ENCODE measurements at places on chromosomes 5 and 9. TPM values are rescaled to one million over a fixed set of nuclear protein-coding genes. Genes with fewer than 3 reads are reported as not detected.

Gene ARHGEF39
- 1.2 TPM for polyA plus RNA-seq

Gene RANBP3L
- not detected for polyA plus RNA-seq

Gene FAM219A
- 1.7 TPM for polyA plus RNA-seq

Gene ALDH1A1
- not detected for polyA plus RNA-seq

DNA sequence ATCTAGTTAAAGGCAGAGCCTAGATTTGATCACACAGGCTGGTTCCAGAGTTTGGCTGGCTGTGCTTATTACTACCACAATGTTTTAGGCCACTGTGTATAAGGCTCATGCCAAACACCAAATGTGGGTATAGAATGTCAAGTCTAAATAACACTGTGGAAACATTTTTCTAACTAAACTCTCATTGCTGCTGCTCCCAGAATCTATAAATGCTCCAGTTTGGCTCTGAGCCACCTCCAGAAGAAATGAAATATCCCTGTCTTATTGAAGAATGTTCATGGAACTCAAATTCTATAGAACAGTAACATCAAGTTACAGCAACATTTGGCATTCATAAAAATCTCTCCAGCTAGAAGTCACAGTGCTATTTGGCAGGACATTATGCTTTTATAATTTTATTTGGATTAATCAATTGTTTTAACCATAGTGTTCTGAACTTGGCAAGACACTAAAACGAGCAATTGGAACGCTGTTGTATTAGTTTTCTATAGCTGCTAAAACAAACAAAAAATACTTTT lies 178.1 kb upstream of the COX7C start:
- no peaks in the 10 kb centered on the region for H3K27me3 ChIP-seq
- H3K4me3 ChIP-seq, result no peak overlapping the region
- H3K4me1 ChIP-seq, result no peaks in the 10 kb centered on the region
- DNase-seq, result no peak
- no peak overlapping the region for H3K27ac ChIP-seq

DNA sequence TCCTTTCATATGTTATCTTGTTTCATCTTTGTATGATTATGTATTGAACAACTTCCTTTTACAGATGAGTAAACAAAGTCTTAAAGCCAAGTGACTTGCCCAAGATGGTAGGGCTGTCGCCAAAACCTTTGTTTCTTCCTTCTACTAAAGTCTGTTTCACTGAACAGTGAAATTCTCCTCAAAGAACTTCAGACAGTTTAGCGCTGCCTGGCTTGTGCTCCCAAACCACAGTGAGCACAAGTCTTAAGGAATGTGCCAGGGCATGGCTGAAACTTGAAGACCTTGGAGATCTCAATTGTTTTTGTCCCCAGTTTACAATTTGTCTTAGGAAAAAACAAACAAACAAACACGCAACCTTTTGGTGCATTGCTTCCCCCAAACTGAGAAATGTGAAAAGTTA lies 273.5 kb downstream of the CRB2 start:
- no peaks in the 10 kb centered on the region for H3K36me3 ChIP-seq
- no peaks in the 10 kb centered on the region for H3K27me3 ChIP-seq
- H3K27ac ChIP-seq, result no peak overlapping the region
- no peaks in the 10 kb centered on the region for H3K4me1 ChIP-seq

DNA sequence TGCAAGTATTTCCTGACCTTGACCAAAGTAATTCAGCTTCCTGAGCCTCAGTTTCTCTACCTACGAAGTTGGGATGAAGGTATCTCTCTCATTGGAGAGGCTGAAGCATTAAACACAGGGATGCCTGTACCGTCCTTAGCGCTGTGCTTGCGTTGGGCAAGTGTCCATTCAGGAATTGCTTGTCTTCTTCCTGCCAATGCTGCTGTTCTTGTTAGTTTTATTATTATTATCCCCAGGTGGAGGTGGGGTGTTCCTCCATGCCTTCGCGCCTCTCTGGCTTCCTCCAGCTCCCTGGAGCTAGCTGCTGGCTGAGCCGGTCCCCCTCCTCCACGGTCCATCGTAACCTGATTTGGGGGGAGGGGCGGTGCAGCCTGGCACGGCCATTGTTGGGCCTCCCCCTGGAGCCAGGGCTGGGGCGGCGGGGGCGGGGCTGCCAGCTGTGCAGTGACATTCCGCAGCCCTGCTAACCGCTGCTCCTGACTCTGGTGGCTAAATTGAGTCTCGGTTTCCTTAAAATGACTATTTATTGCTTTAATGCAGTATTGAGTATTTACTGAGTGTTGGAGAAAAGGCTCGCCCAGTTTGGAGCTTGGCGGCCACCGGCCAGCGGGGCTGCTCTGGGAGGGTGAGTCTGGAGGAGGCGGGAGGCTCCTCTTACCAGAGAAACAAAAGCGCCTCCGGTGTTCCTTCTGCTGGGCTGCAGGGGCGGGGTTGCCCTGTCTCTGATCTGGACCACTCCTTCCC lies 51.3 kb downstream of the LMX1B start:
- H3K27me3 ChIP-seq, result peaks cover 16% of the 10 kb centered on the region
- H3K4me1 ChIP-seq, result no peaks in the 10 kb centered on the region
- H3K4me3 ChIP-seq, result no peak overlapping the region

GRCh38 chr9:12798066-12798770 lies 23.4 kb downstream of the LURAP1L start:
- no peak for DNase-seq
- no peaks in the 10 kb centered on the region for H3K4me1 ChIP-seq
- no peaks in the 10 kb centered on the region for H3K36me3 ChIP-seq
- H3K27me3 ChIP-seq, result no peaks in the 10 kb centered on the region
- H3K4me3 ChIP-seq, result no peak overlapping the region

GRCh38 chr5:28691526-28691925 lies 1653.1 kb upstream of the CDH9 start:
- H3K36me3 ChIP-seq, result no peaks in the 10 kb centered on the region
- H3K4me3 ChIP-seq, result no peak overlapping the region
- no peak overlapping the region for H3K27ac ChIP-seq
- DNase-seq, result no peak

GRCh38 chr5:130455175-130455574 lies 550.9 kb downstream of the CHSY3 start:
- DNase-seq, result no peak
- no peak overlapping the region for H3K4me3 ChIP-seq
- no peak overlapping the region for H3K27ac ChIP-seq
- H3K4me1 ChIP-seq, result no peaks in the 10 kb centered on the region

GRCh38 chr9:27351438-27351837 lies 54.5 kb upstream of the EQTN start:
- H3K27ac ChIP-seq, result no peak overlapping the region
- no peak for DNase-seq
- no peaks in the 10 kb centered on the region for H3K36me3 ChIP-seq
- H3K27me3 ChIP-seq, result no peaks in the 10 kb centered on the region
- H3K4me3 ChIP-seq, result no peak overlapping the region
- H3K4me1 ChIP-seq, result no peaks in the 10 kb centered on the region
